ENCODE measurements at places on chromosomes 2 and 18.

GRCh38 chr18:25137197-25137472, 214.8 kb downstream of the ZNF521 start:
- no peak for DNase-seq

DNA sequence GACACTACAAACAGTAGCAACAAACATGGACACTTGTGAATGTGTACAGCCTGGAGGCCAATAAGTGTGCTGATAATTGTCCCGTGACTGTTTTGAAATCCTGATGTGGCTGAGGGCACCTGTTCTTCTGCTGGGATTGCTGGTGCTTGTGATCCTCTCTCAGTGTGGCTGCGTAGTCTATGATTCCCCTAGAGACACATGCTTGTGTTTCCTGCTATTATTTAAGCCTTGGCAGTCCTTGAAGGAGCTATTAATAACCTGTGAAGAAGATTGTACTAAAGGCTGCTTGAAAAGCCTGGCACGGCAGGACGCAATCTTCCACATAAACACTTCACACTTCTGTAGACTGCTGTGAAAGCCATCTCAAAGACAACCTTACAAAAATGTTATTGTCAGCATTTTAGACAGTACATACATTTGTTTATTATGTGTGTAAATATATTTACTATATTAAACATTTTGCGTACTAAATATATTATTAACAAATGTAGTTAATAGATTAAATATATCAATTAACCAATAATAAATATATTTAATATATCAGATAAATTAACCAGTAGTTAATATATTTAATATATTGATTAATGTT, 71.4 kb downstream of the GALR1 start:
- no peak for DNase-seq

- DNase-seq, result no peak
Measured at GRCh38 chr2:23926290-23926749, 603 bp downstream of the ATAD2B start.

DNA sequence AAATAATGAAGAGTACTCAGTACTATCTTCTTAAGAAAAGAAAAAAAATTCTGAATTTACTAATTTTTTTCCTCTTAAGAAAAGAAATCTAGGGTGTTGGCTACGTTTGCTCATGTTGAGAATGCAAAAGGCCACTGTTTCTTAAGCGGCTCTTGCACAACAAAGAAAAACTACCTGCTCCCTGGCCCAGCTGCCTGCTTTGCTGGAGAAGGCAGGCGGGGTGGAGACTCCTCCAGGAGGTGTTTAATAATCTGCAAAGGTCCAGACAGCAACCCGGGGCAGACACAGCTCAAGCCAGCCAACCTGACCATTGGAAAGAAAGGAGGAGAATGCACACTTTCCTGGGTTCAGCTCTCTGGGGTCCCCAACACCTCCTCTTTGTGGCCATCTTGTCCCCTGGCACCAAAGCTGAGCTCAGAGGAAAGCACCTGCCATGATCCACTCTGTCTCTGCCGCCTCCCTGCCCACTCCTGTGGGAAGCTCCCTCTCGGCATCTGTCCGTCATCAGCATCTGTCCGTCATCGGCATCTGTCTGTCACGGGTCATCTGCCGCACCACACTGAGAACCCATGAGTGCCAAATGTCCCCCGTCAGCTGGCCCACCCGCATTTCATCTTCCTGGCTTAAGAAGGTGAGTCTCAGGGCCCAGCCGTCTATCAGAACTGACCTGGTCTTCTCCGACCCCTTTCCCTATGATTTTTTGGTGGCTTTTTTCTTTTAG, 11.9 kb downstream of the ZNF516 start:
- DNase-seq, result peak; percentile 69

DNA sequence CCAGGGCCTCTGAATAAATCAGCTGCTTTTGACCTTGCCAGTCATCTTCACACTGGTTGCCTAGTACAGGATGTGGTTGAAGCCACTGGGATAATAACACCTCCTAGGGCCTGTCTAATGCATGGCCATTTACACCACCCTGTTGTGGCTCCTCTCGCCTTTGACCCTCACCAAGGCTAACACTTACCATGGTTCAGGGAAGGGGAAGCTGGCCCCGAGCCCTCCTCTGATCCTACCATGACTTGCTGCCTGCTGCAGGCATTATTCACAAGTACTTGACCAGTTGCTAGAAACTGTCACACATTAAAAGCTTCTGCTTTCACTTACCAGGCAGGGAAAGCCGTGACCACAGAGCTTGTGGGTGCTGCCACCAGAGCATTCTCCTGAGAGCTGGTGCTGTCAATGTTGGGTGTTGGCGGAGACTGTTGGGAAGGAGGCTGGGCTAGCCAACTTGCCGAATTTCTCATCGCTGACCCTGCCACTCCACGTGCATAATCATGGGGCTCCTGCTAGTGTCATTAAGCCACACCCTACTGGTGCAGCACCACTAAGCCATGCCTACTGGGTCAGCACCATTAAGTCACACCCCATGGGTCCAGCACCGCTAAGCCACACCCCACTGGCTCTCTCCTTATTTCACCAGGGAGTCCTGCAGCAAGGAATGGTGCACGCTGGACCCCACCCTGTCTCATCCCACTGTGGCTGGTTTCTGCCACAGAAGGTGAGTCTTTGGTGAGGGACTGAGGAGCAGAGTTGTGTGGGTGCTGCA, 47.0 kb upstream of the TTC39C start:
- peak; percentile 26 for DNase-seq

Data from small intestine (tissue), 16 donors.